ENCODE measurements at places on chromosomes 5 and 9.

GRCh38 chr9:84271921-84272556 lies 68.5 kb downstream of the SLC28A3 start:
- DNase-seq = no peak

DNA sequence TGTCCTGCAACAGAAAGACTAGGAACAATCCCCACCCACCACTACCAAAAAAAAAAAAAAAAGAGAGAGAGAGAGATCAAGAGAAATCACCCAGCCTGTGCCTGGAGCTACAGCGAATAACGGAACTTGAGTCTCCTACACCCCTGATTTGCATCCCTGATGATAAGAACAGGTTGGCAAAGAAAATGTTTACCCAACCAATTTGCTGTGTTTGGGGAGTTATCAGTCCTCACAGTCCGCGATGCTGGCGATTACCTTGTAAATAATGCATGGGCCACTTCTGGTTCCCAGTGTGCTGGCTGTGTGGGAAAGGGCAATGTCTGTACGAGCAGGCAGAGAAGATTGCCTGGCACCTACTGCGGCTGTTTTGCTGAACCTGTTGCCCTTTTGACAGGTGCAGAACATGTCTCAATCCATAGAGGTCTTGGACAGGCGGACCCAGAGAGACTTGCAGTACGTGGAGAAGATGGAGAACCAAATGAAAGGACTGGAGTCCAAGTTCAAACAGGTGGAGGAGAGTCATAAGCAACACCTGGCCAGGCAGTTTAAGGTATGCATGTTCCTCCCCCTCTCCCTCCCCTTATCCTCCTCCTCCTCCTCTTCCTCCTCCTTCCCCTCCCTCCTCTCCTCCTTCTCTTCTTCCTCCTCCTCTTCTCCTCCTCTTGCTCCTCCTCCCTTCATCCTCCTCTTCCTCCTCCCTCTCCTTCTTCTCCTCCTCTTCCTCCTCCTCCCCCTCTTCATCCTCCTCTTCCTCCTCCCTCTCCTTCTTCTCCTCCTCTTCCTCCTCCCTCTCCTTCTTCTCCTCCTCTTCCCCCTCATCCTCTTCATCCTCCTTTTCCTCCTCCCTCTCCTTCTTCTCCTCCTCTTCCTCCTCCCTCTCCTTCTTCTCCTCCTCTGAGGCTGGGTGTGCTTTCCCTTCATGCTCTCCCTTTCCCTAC lies 8.3 kb downstream of the OLFM1 start:
- DNase-seq = no peak

GRCh38 chr5:135831439-135831838 lies 3.0 kb upstream of the SLC25A48 start:
- no peak for DNase-seq

DNA sequence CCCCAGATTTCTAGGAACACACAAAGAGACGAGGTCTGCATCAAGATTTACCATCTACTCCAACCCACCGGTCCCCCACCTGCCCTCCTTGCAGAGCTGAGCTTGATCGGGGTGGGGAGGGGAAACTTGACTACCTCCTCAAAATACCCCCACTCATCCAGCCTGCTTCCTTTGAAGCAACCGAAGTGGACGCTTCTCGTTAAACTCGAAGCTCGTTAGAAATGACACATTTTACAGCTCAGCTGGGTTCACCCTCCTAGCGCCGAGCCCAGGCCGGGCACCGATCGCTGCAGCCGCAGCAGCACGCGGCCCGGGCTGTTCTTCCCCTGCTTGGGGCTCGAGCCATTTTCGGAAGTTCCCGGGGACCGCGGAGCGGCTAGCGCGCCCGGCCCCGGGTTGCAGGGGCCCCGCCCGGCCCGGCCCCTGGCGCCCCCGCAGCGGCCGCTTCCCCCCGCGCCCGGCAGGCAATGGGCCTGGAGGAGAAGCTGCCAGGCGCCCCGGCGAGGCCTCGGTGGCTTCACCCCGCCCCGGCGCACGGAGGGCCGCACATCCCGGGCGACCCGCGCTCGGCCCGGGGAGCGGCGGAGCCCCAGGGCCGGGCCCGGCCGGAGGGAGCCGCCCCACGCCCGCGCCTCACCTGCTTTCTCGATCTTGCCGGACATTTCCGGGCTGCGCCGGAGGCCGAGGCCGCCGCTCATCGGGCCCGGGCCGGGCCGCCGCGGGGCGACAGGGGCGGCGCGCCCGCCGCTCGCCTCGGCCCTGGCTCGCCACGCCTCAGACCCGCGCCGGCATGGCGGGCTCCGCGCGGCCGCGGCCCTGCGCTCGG lies 530 bp downstream of the RAPGEF1 start:
- DNase-seq = no peak

GRCh38 chr5:31964007-31964360 lies 210.1 kb downstream of the GOLPH3 start:
- no peak for DNase-seq

GRCh38 chr5:140821375-140822280 lies at the start of gene PCDHA5:
Gene PCDHA5 (plus strand): TSS chr5:140821613.
- DNase-seq = no peak

Measured in NCI-H2081 treated with DMSO at 0.1 percent for 48 hours (cell line).